HS-5 (cell line): ENCODE measurements at places on chromosomes 12 and 14.

GRCh38 chr14:101454229-101454628 lies 107.1 kb upstream of the DIO3 start:
- no peak for DNase-seq

- no peak for DNase-seq
Observed at GRCh38 chr12:127667131-127667685, 599.8 kb upstream of the TMEM132C start.

DNA sequence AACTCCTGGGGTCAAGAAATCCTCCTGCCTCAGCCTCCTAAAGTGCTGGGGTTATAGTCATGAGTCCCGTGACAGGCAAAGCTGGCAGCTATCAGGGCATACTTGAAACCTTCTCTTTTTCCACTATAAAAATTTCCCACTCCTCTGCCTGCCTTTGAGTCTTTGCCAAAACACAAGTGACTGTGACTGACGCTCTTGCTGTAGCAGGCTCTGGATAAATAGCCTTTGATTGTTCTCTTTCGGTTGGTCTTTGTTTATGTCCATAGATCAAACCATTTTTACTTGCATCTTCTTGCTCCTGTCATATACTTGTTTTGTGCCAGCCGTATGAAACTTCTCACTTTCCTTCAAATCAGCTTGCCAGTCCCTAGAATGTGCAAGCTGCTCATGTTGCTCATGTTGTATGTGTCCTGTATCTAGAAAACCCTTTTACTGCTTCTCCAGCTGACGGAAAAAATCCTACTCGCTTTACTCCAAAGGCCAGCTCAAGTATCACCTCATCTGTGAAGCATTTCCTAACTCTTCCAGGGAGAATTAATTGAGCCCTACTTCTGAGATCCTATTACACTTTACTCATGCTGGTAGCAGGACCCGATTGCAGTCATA lies 73.1 kb downstream of the RESF1 start:
- DNase-seq: no peak

DNA sequence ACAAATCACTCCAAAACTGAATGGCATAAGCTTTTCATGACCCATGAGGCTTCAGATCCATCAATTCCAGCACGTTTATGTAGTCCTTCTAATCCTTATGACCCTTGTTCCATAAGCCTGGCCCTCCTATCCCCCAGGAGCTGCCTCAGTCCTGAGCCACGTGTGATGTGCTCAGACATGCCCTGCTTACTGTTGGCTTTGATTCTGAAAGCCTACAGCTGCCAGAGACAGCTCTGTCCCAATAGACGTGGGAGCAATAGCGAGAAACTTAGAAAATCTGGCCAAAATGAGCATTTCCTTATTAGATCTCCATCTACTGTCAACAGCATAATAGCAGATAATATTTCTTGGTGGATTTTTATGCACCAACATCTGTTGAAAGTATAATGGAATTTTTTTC lies 33.2 kb downstream of the DUSP6 start:
- no peak for DNase-seq

DNA sequence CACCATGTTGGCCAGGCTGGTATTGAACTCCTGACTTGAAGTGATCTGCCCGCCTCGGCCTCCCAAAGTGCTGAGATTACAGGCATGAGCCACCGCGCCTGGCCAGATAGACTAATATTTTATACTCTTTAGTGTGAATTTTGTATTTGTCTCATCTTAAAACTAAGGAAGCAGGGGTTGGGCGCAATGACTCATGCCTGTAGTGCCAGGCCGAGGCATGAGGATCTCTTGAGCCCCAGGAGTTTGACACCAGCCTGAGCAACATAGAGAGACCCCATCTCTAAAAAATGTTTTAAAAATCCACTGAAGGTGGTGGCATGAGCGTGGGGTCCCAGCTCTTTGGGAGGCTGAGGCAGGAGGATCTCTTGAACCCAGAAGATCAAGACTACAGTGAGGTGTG lies 9.0 kb downstream of the DYNC1H1 start:
- DNase-seq: no peak

DNA sequence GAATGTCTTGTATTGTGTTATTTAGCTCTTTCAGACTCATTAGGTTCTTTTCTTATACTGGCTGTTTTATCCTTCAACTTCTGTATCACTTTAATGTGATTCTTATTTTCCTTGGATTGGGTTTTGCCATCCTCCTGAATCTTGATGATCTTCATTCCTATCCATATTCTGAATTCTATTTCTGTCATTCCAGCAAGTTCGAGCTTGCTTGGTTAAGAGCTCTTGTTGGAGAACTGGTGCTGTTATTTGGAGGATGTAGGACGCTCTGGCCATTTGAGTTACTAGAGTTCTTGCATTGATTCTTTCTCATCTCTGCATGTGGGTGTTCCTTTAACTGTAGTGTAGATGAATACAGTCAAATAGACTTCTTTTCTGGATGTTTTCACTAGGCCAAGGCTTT lies 142.3 kb upstream of the SLC38A2 start:
- DNase-seq: no peak

- DNase-seq: peak; percentile 0
Observed at GRCh38 chr12:99767809-99768208, 120.3 kb downstream of the GARIN6 start.

- no peak for DNase-seq
Observed at GRCh38 chr14:29926701-29927375, 809 bp downstream of the PRKD1 start.

GRCh38 chr12:47745485-47746041 lies 13.1 kb downstream of the RAPGEF3 start:
- no peak for DNase-seq

- no peak for DNase-seq
Observed at GRCh38 chr12:43307126-43307525, 244.9 kb downstream of the ADAMTS20 start.
